ENCODE measurements at places on chromosomes 16 and 17. TPM values are rescaled to one million over a fixed set of nuclear protein-coding genes. Genes with fewer than 3 reads are reported as not detected.

DNA sequence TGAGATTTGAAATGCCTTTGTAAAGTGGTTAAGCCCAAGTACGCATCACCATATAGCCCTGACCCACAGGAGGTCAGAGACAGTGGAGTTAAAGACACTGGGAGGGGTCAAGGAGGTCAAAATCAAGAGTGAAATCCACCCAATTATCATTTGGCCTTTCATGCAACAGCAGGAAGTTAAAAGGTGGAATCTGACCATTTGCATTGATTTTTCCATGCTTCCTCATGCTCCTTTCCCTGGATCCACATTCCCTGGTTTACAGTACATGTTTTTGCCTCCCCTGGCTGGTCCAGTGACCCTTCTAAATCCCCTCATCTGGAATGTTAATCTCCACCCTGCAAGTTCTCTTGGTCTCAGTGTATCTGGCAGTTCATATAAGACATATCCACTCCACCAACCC is 36.6 kb upstream of the TOM1L1 start:
- no peak for DNase-seq

DNA sequence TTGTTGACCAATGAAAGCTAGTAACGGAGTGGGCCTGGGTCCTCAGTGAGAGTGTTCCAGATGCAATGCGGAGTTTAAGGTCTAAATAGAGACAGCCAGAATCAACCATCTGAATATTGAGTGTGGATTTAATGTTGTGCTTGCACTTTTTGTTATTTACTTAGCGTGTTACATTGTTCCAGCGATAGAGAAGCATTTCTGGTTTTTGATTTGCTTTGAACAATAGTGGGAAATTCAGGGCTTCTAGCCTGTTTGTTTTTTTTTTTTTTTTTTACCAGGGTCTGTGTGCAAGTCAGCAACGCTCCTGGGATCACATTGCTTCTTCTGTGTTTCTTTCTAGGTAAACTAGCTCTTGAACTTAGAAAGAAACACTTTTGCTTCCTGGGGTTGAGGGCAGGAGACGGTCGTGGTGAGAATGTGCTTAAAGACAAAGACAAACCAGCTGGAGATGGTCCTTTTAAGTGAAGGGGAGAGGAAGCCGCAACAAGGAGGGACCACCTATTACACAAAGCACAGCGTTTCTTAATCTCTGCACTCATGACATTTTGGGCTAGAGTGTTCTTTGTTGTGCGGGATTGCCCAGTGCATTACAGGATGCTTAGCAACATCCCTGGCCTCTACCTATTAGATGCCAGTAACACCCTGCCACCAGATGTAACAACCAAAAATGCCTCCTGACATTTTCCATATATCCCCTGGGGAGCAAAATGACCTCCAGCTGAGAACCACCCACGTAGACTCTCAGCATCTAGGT is 119.2 kb downstream of the MAP2K6 start:
- no peak for DNase-seq

GNAO1 gene
- total RNA-seq = 0.68 TPM

PRSS33 gene
- total RNA-seq = 0.10 TPM
